ENCODE measurements at places on chromosomes 1 and 21.

DNA sequence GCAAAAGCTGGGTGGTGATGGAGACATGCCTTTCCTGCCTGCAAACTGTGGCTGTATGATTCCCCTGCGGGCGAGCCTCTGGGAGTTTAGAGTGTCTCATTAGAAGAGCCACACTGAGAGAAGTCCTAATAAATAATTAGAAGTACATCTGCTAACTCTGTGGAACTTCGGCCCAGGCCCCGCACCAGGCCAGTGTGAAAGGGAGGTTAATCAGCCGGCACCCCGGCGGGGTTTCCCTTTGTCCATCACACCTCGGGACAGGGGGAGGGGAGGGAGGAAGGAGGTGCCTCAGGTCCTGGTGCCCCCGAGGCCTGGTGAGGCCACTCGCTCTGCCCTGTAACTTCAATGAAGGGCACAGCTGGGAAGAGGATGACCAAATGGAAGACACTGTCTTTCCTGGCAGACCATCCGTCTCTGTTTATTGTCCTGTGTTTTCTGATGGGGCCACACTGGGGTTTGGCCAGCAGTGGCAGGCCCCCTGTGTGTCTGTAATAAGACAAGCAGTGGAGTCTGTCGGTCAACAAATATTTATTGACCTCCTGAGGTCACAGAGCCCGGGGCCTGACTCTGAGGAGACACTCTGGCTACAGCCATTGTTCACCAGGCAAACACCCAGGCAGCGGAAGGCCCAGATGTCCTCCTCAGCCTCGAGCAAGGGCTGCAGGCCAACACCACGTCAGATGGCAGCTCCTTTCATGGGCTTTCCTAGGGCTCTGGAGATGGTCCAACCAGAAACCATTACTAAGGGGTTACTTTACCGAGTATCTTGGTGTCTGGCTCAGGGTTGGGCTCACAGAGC is 267.5 kb upstream of the RAB4A start:
- H3K27ac ChIP-seq, result no peak overlapping the region
- DNase-seq, result peak; percentile 29
- no peaks in the 10 kb centered on the region for H3K27me3 ChIP-seq

GRCh38 chr1:90393025-90393424 is 324.1 kb downstream of the BARHL2 start:
- no peak overlapping the region for H3K4me3 ChIP-seq
- no peaks in the 10 kb centered on the region for H3K4me1 ChIP-seq
- no peaks in the 10 kb centered on the region for H3K36me3 ChIP-seq
- no peaks in the 10 kb centered on the region for H3K27me3 ChIP-seq
- H3K27ac ChIP-seq, result no peak overlapping the region

DNA sequence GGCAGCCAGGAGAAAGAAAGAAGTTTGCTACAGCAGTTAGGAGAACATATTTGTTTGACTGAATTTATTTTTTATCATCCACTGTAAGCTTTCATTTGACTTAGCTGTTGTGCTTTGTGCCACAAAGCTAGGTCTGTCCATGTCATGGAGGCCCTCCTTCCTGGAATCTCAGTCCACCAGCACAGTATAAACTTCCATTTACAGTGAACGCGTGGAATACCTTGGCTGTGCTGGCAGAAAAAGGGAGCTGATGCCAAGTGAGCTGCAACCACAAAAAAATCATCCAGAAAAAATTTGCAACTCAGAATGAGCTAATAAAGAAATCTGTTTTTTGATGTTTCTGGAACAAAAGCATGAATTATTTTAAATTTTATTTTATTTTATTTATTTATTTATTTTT is 72.6 kb downstream of the ATP6V1G3 start:
- no peaks in the 10 kb centered on the region for H3K4me1 ChIP-seq
- H3K27ac ChIP-seq, result no peak overlapping the region
- DNase-seq, result no peak

DNA sequence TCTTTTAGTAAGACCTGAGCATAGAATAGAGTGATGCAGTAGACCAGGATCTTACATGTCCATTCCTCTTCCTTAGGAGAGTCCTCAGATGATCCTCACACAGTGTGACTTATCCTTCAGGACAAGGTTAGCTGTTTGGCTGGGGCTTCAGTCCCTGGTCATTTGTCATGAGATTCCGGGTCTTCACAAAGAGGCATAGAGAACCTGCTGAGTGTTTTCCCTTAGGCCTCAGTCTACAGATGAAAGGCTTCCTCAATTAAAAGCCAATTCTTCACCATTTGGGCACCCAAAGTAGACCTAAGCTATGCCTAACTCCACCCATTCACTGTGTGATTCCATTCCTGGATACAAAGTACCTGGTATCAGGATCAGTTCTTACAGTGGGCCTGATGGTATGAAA is 329.8 kb upstream of the RUNX1 start:
- no peak for DNase-seq
- no peaks in the 10 kb centered on the region for H3K36me3 ChIP-seq
- H3K4me3 ChIP-seq, result no peak overlapping the region

- no peak overlapping the region for H3K4me3 ChIP-seq
- no peaks in the 10 kb centered on the region for H3K36me3 ChIP-seq
- H3K27me3 ChIP-seq, result peaks cover 67% of the 10 kb centered on the region
- H3K27ac ChIP-seq, result no peak overlapping the region
Measured at GRCh38 chr1:1058088-1058905, 15.8 kb downstream of the RNF223 start.

DNA sequence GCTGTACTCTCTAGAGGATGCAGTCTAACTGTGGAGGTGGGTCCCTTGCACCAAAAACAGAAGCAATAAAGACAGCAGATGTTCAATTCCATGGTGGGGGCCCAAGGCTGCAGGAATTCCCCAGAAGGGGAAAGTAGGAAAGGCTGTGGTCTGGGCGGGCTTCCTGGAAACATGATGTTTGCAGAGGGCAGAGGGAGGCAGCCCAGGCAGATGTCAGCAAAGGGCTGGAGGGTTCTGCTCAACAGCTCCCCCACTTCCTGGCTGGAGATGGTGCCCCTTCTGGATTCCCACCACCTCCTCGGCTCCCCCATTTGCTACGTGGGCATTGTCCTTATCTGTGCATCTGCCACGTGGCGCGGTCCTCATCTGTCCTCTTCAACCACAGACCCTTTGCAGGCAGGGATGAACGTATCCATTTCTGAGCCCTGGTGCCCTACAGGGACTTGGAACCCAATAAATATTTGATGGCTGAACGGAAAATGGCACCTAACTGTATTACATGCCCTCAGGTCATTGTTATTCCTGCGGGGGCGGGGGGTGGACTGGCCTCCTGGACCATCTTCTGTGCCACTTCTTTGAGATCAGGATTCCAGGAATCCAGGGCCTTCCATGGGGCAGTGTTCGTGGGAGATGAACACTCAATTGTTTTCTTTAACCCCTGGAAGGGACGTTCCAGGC is 8.4 kb upstream of the GUCA2B start:
- peaks cover 5% of the 10 kb centered on the region for H3K27me3 ChIP-seq
- H3K4me1 ChIP-seq, result no peaks in the 10 kb centered on the region
- no peak for DNase-seq
- no peak overlapping the region for H3K4me3 ChIP-seq
- H3K36me3 ChIP-seq, result no peaks in the 10 kb centered on the region
- no peak overlapping the region for H3K27ac ChIP-seq

Data from cardiac muscle cell (in vitro differentiated cells and primary cell).